ENCODE measurements at places on chromosomes 4 and X. TPM values are rescaled to one million over a fixed set of nuclear protein-coding genes. Genes with fewer than 3 reads are reported as not detected.

GRCh38 chr4:70583952-70584834 is 7.9 kb upstream of the AMBN start:
- DNase-seq: no peak

DNA sequence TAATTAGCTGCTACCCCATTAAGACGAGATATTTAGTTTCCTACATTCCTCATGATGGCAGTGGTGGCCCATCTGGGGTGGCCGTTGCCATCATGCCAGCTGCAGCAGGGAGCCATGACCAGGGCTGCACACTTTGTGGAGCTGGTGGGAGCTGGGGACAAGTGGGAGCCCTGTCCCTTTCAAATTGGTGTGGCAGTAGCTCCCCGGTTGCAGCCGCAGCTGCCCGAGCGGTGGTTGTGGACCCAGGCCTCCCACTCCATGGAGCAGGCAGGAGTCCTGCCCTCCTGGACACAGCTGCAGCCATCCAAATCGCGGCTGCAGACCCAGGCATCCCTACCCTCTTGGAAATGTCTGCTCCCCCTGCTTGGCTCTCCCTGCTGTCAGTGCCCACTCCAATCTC is 9.3 kb upstream of the SYTL5 start:
- DNase-seq: no peak

DNA sequence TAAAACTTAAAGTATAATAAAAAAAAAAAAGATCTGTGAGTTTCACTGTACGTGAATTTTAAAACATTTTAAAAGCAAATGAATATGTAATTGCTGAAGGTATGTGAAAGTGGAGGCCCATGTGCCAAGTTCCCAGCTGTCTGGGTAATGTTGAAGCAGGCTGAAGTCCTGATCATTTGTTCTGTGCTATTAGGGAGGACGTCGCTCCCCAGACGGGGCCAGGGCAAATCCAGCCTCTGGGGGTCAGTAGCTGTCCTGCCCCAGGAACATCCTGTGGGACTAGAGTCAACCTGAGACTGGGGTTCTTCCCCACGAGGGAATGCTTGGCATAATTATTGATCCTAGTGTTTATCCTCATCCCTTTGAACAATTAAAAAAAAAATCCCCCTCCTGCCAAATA is 48.8 kb downstream of the PDE5A start:
- DNase-seq: no peak

The NXF2B gene
- total RNA-seq: 0.18 TPM

The SLC6A14 gene
- total RNA-seq: 0.07 TPM

The EDA gene
- 15.1 TPM for total RNA-seq

The ZNF280C gene
- 12.1 TPM for total RNA-seq

Measured in WTC11 (cell line).